ENCODE measurements at places on chromosomes 2 and 18.

DNA sequence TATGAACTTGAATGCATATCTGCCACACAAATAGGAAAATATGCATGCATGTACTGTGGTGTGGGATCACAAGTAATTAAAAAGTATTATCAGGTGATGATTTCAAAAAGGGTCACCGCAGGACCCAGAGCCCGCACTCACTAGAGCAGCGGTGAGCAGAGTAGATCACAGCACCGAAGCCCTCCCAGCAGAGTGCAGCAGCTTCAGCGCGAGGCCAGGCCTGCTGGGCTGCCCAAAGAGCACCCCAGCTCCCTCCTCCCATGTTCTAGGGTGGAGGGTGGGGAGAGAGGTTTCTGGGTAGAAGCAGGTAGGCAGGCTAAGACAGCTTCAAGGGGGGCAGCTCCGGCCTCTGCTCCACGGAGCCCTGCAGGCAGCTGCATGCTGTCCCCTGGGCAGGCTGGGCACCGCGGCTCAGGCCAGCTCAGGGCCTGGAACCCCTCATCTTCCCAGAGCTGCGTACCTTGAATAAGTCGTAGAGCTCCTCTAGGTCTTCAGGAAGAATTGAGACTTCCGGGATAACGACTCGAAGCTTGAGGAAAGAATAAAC is 24.9 kb downstream of the RPL31 start:
- DNase-seq: no peak

DNA sequence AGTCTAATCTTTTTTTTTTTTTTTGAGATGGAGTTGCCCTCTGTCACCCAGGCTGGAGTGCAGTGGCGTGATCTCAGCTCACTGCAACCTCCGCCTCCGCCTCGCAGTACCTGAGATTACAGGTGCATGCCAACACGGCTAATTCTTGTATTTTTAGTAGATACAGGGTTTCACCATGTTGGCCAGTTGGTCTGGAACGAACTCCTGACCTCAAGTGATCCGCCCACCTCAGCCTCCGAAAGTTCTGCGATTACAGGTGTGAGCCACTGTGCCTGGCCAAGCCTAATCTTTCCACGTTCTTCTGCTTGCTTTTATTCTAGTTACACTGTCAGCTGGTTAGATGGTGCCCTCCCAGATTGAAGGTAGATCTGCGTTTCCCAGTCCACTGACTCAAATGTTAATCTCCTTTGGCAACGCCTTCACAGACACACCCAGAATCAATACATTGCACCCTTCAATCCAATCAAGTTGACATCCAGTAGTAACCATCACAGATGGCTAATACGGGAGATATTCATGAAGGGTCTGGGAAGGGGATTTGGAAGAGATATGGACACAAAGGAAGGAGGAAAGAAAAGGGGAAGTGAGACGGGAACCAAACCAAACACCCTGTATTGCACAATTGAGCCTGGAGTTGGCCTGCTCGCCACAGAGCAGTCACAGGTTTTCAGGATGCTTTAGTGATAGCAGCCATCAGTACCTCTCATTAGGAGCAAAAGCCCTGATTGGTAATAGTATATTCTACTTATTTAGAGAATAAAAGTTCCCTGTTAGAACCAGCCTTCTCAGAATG is 229.8 kb downstream of the PIK3C3 start:
- no peak for DNase-seq

DNA sequence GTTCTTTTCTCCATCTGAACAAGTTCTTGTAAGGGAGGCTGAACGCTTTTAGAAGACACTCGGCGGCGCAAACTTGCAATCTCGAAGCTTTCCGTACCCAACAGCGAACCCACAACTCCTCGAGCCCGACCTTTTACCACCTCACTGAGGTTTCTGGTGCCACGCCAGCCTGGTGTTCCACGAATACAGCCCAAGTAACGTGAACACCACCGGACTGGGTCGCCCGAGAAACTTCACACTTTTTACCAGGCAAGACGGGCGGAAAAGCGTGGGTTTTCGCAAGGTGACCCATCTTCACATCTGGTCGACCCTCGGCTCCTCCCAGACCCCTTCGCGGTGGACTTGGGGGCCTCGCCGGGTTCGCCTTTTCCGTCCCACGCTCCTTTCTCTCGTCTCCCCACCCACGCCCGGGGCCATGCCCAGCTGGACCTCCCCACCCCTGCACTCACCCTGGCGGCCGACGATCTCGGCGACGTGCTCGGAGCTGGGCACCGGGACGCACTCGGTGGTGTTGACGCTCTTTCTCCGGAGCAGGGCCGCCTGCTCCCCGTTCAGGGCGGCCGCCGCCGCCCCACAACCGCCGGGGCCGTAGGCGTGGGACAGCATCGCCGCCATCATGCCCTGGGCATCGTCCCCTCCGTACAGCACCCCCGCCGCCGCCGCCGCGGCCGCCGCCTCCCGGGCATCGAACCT is 1.2 kb downstream of the MEX3C start:
- DNase-seq: no peak

- DNase-seq: no peak
Measured at GRCh38 chr2:233423552-233423860, 69.2 kb downstream of the DGKD start.

DNA sequence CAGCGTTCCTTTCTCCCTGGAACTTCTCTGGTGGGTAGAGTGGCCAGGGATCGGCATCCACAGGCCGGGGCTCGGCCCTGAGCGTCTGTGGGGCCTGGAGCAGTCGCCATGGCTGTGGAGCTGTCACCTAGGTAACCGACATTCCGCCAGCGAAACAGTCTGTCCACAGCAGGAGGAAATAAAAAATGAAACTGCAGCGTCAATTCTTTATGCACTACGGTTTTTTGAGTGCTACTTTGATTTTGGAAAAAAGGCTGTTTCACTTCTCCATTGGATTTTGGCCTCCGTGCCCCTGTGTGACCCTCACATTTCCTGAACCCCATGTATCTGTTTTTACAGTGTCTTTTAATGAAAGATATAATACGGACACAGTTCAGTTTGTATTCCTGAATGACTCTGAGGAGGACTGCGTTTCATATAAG is 163.4 kb downstream of the LDLRAD4 start:
- no peak for DNase-seq

- DNase-seq: no peak
Measured at GRCh38 chr2:211514049-211514448, 957.6 kb downstream of the CPS1 start.

DNA sequence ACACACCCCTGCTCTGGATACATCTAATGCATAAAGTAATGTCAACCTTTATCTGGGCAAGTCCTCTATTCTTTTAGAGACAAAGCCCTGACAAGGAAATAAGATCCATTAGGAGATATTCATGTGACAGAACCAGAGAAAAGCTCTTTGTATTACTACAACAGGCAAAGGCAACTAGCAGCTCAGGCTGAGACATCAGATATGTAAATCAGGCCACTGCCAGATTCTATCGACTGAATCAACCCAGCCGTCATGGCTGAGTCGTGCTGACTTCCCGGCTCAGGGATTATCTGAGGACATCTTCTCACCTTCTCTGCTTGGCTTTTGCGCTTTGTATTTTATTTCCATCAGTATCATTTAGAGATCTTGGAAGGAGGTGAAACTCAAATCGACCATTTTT is 294.5 kb downstream of the PLCL1 start:
- DNase-seq: no peak

GRCh38 chr2:226772389-226773179 is 27.0 kb downstream of the IRS1 start:
- no peak for DNase-seq

- DNase-seq: no peak
Measured at GRCh38 chr2:121805766-121806143, 50.3 kb downstream of the TSN start.

DNA sequence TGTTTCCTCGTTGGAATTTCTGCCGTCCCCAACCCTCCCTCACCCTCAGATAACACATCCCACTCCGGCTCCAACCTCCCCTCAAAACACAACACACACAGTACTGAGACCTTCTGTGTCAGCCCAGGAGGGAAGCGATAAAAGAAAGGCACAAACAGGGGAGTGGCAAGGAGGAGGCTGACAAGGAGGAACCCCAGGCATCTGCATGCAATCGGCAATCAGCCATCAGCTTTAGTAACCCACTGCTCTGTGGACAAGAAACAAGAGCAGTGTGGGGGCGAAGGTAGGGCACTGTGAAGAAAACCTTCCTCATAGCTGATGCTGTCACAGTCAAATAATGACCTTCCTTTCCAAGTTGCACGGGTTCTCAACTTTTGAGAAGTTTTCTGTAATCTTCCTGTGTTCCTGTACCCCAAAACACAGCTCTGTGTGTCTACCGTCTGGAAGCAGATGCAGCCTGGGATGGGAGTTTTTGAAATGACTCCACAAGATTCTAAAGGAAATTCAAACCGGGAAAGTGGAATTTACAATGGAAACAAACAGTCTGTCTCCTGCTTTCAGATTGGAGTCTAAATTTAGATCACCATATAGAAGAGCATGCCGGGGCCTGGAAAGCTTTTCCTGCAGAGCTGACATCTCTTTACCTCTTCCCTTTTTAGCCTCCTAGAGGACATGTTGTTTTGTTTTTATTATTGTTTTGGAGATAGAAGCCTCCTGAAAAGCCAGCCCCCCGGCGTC is 16.4 kb upstream of the LPIN2 start:
- DNase-seq: no peak

- DNase-seq: no peak
Measured at GRCh38 chr2:96225016-96225533, 16.4 kb upstream of the STARD7 start.

- DNase-seq: no peak
Measured at GRCh38 chr2:8116661-8117060, 565.2 kb upstream of the ID2 start.

GRCh38 chr18:23515911-23516546 is 12.7 kb downstream of the RMC1 start:
- no peak for DNase-seq

GRCh38 chr2:241217320-241218031 is 29.0 kb downstream of the ANO7 start:
- no peak for DNase-seq

DNA sequence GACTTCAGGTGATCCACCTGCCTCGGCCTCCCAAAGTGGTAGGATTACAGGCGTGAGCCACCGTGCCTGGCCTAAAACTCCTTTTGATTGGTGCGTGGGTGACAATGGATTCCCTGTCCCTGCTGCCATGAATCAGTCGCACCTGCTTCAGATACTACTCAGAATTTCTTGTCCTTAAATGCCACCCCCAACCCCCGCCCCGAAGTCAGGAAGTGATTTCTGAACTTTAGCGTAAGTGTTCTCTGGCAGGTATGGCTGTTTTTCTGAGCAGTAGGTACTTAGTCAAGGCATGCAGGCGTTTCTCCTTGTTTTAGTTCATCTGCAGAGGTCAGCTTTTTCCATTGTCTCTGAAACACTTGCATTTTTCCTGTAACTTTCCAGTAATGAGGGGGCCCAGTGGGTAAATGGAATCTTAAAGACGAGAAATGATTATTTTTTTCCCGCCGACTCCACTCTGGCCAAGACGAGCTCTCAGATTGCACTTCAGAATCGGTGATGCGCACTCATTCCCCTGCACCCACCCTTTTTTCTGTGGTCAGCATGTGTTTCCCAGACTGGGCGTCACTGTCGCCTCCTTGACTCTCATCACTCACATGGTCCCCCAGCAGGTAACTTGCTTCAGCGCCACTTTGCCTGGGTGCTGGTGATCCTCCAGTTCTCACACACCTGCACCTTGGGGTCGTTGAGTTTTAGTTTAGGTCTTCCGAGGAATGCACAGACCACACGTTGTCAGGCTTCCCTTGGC is 179.7 kb downstream of the GBX2 start:
- DNase-seq: no peak

GRCh38 chr2:111940333-111941196 is 42.2 kb downstream of the MERTK start:
- no peak for DNase-seq

DNA sequence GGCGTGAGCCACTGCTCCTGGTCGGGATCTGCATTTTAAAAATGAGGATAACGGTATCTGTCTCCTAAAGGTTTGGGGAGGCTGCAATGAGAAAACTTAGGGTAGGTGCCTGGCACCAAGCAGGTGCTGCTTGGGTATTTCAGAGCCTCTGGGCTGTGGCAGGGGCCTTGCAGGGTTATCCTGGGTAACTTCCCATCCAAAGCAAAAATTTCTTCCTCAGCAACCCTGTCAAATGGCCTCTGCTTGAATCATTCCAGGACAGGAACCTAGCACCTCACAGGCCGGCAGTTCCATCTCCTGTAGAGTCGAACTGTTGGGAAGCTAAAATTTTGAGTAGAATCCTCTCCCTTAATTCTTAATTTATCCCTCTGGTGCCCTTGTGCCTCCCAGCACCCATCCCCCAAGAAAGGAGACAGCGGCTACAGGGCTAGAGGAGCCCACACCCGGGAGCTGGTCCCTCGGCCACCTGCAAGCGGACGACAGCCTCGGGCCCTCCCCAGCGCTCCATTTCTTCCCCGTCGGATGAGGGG is 868 bp downstream of the CGREF1 start:
- no peak for DNase-seq

- DNase-seq: no peak
Measured at GRCh38 chr2:144566448-144566847, 46.5 kb upstream of the ZEB2 start.

DNA sequence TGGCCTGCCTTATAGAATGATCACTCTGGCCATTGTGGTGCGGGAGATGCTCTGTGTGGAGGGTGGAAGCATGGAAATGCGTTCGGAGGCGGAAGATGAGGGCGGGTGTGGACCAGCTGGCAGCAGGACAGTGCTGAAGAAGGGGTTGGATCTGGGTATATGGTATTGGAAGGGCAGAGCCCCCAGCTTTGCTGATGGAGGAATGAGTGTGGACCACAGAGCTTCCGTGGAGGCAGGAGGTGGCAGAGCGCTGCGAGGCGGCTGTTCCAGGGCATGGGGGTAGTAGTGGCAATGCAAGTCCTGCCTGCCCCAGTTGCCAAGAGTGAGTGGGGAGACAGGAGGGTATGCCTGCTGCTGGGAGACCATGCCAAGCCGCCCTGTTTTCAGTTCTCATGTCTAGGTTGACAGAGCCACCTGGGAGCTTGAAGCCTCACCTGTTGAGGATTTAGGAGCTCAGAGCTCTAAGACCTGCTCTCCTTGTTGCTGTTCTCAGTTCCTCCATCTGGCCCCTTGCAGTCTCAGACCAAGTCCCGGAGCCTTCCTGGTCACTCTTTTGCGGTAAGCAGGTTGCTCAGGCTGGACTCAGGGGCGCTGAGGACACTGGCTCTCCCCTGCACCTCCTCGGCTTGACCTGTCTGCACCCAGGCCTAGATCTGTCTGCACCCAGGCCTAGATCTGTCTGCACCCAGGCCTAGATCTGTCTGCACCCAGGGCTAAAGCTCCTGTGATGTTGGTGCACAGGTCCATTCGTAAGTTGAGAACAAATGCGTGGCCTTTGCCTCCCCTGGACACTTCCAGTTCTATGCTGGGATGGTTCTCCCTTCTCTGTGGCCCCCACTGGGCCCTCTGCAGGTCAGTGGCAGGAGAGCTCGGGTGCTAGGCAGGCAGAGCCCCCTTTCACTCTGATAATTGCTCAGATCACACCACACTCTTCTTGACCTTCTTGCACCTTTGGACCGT is 290.5 kb upstream of the HS6ST1 start:
- no peak for DNase-seq

DNA sequence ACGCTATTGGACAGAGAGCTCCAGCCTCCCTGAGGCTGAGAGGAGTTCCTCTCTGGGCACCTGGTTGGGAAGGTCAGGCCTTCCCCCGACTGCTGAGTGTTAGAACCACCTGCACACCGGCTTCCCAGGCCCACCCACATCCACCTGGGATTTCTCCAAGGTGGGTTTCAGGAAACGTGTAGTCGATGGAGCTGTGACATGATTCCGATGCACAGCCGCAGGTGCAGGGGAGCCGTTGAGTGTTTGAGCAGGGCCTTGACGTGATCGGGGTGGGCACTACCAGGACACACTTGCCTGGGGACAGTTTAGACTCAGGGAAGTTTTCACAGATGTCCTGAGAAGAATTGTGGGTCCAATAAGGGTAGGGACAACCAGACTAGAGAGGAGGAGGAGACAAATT is 21.8 kb upstream of the GIGYF2 start:
- no peak for DNase-seq

GRCh38 chr2:96100893-96101304 is 15.5 kb downstream of the ADRA2B start:
- DNase-seq: no peak
